Adipocyte (in vitro differentiated cells): ENCODE measurements at places on chromosomes 2 and 18.

GRCh38 chr2:237434866-237435311 is 20.9 kb upstream of the COL6A3 start:
- DNase-seq: peak; percentile 47

- no peak for DNase-seq
Measured at GRCh38 chr18:31273812-31274527, 44.0 kb upstream of the DSG1 start.

DNA sequence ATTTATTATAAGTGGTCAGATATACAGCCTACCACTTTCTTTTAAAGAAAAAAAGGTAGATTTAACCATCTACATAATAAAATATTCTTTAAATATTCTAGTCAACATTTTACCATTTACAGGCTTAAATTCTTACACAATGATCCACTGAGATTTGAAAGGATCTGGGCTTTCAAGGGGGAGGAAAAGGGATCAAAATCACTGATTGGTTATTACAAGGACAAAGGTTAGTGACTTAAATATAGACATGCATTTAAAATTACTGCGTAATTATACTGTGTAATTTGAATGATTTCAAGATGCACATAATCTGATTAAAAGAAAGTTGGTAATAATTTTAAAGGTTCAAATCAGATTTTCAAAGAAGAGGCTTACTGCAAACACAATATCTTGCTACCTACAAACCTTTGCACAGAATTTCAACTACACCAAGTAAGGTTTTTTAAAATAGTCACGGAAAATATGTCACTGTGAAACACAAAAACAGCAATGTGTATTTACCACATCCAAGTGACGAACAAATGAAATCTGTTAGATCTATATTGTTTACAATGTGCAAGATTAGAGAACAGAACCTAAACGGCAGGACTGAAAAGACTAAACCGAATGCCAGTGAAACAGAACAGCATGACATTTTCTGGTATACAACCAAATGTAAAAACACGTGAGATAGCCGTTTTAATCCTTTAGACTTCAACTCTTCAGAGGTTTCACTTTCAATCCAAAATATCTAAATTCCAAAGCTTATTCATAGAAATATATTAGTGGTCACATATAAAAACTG is 40.8 kb downstream of the RTN4 start:
- DNase-seq: peak; percentile 32

GRCh38 chr2:166163775-166164174 is 36.0 kb upstream of the SCN1A start:
- DNase-seq: peak; percentile 61

DNA sequence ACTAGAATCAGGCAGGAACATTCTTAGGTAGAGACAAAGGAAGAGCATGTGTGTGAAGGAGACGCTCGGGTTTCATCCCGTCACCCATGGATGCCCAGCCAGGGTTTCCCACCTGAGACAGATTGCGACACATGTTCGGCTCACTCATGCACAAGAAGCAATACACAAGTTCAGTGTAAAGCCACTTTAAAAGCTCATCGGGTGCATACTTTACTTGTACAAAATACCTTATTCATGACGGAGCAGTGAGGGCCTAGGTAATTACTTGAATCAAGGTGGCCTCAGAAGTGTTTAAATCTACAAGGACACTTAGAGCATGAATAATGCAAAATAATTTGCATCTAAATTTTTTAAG is 42.0 kb downstream of the ZEB2 start:
- DNase-seq: peak; percentile 26

DNA sequence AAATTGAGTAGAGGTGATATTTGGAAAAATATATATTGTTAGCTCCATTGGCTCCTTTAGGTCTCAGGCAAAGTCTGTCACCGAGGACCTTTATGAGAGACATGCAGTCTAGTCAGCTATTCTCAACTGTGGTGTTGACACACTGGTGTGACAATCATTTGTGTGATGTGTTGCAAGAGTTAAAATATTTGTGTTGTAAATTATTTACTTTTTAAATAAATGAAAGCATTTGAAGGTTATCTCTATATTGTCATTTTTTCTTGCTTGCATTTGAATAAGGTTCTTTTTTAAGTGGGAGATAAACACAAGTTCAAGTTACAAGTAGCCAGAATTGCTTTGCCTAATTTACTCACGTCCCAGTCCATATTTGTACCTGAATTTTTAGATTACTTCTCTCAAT is 4.3 kb downstream of the REL start:
- DNase-seq: peak; percentile 23

GRCh38 chr2:74593826-74594772 is 39.6 kb downstream of the DOK1 start:
- no peak for DNase-seq

DNA sequence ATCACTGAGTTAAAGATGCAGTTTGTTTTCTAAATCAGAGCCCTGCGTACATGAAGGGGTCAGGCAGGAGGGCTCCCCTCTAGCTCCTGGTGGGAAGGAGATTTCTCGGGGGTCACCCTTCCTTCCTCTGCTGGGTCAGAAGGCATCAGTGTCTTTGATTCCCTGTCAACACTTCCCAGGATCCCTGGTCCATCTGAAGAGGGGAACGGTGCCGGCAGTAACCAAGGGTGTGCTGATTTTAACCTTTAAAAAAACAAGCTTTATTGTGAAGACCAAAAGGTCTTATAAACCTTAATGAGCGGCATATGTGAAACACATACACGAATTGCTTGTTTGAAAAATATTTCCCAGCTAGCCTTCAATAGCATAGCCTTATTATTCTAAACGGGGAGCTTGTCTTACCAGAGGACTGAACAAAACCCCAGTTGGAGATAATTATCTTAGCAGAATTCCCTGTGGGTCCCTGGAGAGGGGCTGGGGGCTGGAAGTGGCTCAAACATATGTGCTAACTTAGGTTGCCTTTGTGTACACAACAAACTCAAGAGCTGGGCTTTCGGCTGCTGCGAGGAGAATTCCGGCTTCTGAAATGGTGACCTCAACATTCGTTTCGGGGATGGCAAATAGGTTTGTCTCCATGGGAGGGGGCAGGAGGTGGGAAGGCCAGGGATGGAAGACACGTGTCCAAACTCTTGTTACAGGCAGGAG is 114.9 kb upstream of the MYCN start:
- no peak for DNase-seq

DNA sequence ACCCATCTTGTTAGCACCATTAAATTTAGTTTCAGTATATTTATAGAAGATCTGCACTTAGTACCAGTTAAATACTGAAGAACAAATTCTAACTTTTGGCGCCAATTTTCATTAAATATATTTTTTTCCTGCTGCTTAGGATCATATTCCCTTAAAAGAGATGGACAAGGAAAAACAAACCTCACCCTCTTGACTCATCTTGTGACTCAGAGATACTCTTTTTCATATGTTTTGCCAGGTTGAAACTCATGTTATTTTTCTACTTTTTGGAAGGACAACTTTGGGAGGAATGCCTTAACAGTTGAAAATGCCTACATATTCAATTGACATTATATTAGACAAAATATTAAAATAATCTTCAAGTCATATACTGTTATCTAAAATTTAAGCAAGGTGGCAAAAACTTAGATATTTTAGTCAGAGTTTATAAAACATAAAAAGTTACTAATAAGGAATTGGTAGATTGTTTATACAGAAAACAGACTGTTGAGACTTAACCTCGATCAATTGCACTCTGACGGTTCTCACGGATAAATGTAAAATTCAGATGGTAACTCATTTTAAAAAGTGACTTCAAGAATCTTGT is 36.2 kb downstream of the PNO1 start:
- peak; percentile 48 for DNase-seq

- no peak for DNase-seq
Measured at GRCh38 chr2:64448041-64448426, 5.9 kb upstream of the LGALSL start.

DNA sequence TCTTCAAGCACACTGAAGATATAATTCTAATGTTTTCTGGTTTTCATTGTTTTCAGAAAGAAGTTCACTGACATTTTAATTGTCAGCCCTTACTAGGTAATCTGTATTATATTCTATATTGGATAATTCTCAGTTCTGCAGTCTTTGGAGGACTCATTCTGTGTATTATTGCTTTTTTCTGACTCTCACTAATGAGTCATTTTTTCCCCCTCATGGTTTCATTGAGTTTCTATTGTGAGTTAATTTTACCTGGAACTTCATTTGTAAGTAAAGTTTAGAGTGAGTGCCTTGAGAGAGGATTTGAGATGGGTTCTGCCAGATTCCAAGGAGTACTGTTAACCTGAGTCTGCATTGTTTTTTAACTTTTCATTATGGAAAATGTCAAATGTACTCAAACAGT is 90.4 kb upstream of the LYPD1 start:
- no peak for DNase-seq

GRCh38 chr2:2850859-2851258 is 519.8 kb upstream of the MYT1L start:
- no peak for DNase-seq

GRCh38 chr2:19312949-19313348 is 45.5 kb downstream of the OSR1 start:
- peak; percentile 60 for DNase-seq

- no peak for DNase-seq
Measured at GRCh38 chr2:190466819-190467446, 58.8 kb downstream of the MFSD6 start.

DNA sequence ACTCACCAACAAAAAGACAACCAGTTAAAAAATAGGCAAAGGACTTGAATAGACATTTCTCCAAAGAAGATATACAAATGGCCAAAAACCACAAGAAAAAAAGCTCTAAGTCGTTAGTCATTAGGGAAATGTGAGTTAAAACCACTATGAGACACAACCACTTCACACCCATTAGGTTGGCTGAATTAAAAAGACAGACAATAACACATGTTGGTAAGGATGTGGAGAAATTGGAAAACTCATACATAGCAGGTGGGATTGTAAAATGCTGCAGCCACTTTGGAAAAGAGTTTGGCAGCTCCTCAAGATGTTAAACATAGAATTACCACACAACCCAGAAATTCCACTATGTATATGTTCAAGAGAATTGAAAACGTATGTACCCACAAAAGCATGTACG is 117.6 kb upstream of the SPATS2L start:
- no peak for DNase-seq

DNA sequence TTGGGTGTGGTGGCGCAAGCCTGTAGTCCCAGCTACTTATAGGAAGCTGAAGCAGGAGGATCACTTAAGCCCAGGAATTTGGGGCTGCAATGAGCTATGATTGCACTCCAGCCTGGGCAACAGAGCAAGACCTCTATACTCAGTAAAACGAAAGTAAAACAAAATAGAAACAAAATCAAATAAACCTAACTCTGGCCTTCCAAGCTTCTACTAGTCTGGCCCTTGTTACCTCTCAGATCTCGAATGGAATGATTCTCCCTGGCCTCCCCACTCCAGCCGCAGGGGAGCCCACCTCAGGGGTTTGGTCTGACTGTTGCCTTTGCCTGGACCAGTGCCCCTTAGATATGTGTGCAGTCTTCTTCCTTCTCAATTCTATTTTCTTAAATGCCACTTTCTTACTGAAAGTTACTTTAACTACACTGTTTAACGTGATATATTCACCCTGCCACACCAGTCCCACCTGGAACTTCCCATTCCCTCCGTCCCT is 160.0 kb upstream of the GCFC2 start:
- no peak for DNase-seq

DNA sequence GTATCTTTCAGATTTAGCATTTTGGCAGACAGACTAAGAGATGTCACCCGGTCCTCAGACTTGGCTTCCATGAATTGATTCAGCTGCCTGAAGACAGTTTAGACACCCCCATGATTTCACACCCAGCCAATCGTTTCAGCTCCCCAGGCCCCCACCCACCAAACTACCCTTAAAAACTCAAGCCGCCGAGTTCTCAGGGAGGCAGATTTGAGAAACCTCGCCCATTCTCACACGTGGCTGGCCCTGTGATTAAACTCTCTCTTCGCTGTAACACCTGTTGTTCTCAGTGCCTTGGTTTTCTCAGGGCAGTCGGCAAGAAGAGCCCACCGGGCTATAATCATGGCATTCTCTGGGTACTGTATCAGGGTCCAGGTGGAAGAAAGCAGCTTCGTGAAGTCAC is 35.2 kb downstream of the UXS1 start:
- DNase-seq: no peak
